OCI-M1 (cell line): ENCODE measurements at places on chromosomes 4 and X.
A peak's percentile ranks its signal among the peaks of the same experiment; 100 is the strongest.

DNA sequence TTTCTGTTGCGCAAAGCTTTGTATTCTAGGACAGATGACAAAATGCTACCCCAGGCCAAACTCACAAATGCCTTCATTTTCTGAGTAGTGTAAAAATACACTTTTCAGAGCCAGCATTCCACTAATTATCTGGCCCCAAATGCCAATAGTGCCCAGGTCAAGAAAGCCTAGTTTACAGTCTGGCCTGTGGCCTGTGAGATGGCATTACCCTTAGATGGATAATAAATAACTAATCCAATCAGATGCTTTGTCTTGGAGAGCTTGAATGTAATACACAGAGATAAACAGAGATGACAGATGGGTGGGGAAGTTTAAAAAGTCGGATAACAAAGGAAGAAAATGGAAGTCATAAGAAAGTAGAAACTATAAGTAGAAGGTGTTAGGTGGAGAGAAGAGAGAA, 264.6 kb upstream of the FTHL17 start:
- no peak for DNase-seq

DNA sequence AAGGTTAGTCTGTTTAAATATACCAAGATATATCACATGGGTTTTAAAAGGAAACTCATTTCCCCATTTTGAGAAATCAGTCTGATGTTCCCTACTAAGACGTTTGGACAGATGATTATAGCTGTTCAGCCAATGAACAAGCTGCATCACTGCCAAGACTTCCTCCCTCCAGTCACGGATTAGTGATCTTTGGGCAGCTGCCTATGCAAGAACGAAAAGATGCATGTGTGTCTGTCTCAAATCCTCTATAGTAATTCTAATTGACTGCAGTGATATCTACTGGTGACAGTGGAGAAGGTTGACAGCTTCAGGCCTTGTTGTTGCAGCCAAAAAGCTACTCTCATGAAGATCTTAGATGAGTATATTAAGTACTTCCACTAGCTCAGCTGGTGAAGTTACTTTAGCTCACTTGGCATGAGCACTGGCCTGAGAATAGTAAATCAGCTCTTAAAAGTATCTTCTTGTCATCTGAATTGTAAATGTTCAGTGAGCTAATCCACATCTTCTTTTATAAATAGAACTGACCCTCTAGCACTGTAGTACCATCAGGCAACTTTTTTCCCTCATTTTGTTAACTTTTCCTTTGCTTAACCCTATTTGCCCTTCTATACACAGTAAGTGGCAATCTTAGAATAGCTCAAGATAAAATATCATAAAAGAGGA, 134.5 kb upstream of the PCDH10 start:
- peak; percentile 62 for DNase-seq

DNA sequence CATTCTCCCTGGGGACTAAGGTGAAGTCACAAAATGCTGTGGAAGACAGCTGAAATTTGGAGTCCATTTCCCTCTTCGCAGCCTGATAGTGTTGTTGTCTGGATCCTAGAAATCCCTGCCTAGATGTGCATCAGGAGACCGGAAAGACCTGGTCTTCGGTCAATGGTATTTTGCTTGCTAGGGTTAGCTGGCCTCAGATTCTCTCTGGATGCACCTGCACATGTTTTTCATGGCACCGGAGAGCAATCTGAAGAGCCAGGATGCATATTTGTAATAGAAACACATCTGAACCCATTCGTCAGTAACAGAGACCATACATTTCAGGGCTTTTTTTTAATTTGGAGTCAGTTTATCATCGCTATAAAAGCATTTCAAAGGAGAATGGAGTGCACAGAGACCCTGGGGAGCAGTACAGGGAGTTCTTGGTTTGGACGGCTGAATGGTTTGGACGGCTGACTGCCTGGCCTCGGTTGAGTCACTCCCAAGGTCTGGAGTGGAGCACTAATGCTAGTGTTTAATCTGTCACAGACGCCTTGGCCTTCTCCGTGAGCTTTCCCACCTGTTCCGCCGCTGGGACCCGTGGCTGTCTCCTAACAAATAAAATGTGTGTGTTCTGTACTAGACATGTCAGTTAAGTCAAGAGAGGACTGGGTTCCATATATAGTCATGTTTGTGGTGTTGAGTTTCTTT, 7.5 kb upstream of the PDLIM3 start:
- no peak for DNase-seq

GRCh38 chr4:71304289-71304850, 34.5 kb upstream of the SLC4A4 start:
- DNase-seq, result no peak

GRCh38 chr4:128519163-128519830, 231.7 kb upstream of the PGRMC2 start:
- no peak for DNase-seq

DNA sequence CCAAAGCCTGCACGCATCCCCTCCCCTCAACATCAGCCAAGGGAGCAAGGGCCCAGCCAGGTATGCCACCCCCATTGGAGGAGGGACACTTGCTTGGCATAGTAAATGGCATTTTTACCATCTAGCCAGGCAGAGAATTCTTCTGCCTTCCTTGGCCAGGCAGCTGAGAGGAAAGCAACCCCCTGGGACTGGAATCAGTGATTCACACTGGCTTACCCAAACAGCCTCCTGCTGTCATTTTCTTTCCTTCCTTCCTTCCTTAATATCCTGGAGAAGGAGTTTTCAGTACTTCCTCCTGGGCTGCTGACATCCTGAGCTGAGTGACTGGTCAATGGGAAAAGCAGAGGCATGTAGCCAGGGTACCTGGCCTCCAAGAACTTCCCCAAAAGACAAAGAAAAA, 28.6 kb upstream of the KIAA1210 start:
- DNase-seq, result no peak

- DNase-seq, result no peak
Measured at GRCh38 chrX:13007519-13008188, 32.7 kb downstream of the TMSB4X start.

GRCh38 chr4:113979905-113980615, 613 bp upstream of the ARSJ start:
- no peak for DNase-seq

- DNase-seq, result no peak
Measured at GRCh38 chr4:108937066-108937465, 174.2 kb upstream of the ETNPPL start.

DNA sequence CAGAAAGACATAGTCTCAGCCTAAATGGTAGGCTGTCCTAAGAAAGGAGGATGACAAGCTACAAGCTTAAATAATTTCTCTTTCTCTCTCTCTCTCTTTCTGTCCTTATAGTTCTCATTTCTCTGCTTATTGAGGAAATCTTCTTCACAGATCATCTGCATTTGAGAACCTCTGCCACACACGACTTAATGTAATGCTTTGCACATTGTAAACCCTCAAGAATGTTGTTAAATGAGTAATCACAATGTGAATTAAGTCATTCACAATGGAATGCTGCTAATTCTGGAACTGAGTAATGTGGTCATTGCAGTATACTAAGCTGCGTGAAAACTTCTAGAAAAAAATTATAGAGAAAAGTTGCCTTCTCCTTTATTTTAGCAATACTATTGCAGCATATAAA, 508.9 kb upstream of the FTHL17 start:
- DNase-seq, result no peak
